ENCODE measurements at places on chromosomes 6 and 20. TPM values are rescaled to one million over a fixed set of nuclear protein-coding genes. Genes with fewer than 3 reads are reported as not detected.

The OR2H1 gene
- not detected for polyA plus RNA-seq

The OVOL2 gene
- polyA plus RNA-seq: 6.7 TPM

The ANKRD6 gene
- 48.3 TPM for polyA plus RNA-seq

The HDGFL1 gene
- polyA plus RNA-seq: not detected

The SLC13A3 gene
- 7.8 TPM for polyA plus RNA-seq

The ATRN gene
- polyA plus RNA-seq: 27.1 TPM

The BPIFB1 gene
- polyA plus RNA-seq: 0.08 TPM

The PXDC1 gene
- polyA plus RNA-seq: 14.1 TPM

The FAM83C gene
- 0.05 TPM for polyA plus RNA-seq

The SPTLC3 gene
- polyA plus RNA-seq: 12.4 TPM

The OLIG3 gene
- polyA plus RNA-seq: not detected

The MATN4 gene
- 0.09 TPM for polyA plus RNA-seq

The RIPOR2 gene
- polyA plus RNA-seq: 5.8 TPM

The FERMT1 gene
- 4.0 TPM for polyA plus RNA-seq

The NKX2-2 gene
- 0.21 TPM for polyA plus RNA-seq

The SLC17A2 gene
- polyA plus RNA-seq: 0.16 TPM

The CYB5R4 gene
- polyA plus RNA-seq: 15.2 TPM

The PGK2 gene
- polyA plus RNA-seq: not detected

The SLC17A3 gene
- not detected for polyA plus RNA-seq

The LAMP5 gene
- polyA plus RNA-seq: 1.0 TPM

All from right lung (tissue), 10 donors.